ENCODE measurements at places on chromosomes 16 and 17. TPM values are rescaled to one million over a fixed set of nuclear protein-coding genes. Genes with fewer than 3 reads are reported as not detected.

The MYADML2 gene
- not detected for total RNA-seq

The CA4 gene
- total RNA-seq = 35.7 TPM

The CIBAR2 gene
- total RNA-seq = 9.6 TPM

The KRTAP1-1 gene
- not detected for total RNA-seq

The MYO15B gene
- 125 TPM for total RNA-seq
